ENCODE measurements at places on chromosomes 6 and 20.

- DNase-seq = no peak
- no peaks in the 10 kb centered on the region for H3K36me3 ChIP-seq
- peak overlapping the region; percentile 58 for H3K4me3 ChIP-seq
- H3K4me1 ChIP-seq = peaks cover 54% of the 10 kb centered on the region
- no peaks in the 10 kb centered on the region for H3K27me3 ChIP-seq
Measured at GRCh38 chr6:139540276-139540675, 165.8 kb upstream of the CITED2 start.

DNA sequence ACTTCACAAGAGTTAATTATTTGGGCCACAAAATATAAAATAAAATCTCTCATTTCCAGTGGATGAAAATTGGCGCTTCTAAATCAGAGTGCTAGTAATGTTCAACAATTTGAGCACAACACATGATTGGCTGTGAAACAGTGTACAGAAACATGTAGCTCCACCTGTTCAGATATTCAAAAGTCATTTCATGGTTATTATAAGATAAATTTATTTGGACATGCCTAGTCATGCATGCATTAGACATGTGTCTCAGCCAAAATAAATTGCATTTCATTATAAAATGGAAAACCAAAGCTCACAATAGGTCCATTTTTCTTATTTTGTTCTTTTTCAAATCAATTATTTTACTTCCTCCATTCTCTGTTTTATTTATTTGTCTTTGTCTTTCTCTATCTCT lies 374.8 kb downstream of the LMBRD1 start:
- no peaks in the 10 kb centered on the region for H3K36me3 ChIP-seq
- H3K4me3 ChIP-seq = no peak overlapping the region
- no peak for DNase-seq
- H3K27ac ChIP-seq = no peak overlapping the region
- H3K27me3 ChIP-seq = no peaks in the 10 kb centered on the region
- no peaks in the 10 kb centered on the region for H3K4me1 ChIP-seq

- H3K4me1 ChIP-seq = no peaks in the 10 kb centered on the region
- no peak overlapping the region for H3K4me3 ChIP-seq
- no peaks in the 10 kb centered on the region for H3K27me3 ChIP-seq
- no peaks in the 10 kb centered on the region for H3K36me3 ChIP-seq
- no peak for DNase-seq
Measured at GRCh38 chr6:135243871-135244796, 63.0 kb downstream of the MYB start.

GRCh38 chr6:143099647-143100046 lies 39.0 kb downstream of the AIG1 start:
- no peaks in the 10 kb centered on the region for H3K27me3 ChIP-seq
- no peak for DNase-seq
- no peaks in the 10 kb centered on the region for H3K36me3 ChIP-seq

DNA sequence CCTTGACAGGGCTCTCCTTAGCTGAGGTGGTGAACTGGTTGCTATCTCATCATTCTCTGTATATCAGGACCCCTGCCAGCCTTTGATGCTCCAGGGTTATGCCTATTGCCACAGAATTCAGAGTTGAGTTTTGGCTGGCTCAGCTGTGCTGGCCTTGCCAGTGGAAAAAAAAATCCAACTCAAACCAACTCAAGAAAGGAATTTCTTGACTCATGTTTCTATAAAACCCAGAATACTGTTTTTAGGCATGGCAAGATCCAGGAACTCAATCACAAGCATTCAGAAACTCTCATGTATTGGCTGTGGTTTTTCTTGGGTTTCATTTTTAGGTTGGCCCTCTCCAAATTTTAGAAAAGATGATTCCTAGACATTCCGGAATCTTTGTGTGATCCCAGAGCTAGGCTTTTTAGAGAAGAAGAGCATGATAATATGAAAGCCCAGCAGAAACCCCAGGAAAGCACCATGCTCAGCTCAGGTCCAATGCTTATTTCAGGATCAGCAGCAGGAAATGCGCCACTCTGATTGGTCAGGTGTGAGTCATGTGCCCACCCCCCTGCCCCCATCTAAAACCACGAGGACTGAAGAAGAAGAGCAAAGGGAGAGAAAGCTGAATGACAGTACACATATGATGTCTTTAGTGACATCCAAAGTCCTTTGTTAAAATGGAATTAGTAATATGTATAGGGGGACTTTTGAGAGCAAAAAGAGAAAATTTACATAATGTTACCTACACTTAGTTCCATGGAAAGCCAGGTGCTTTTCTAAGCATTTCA lies 122.9 kb downstream of the RNF144B start:
- no peak for DNase-seq
- H3K36me3 ChIP-seq = no peaks in the 10 kb centered on the region
- no peak overlapping the region for H3K27ac ChIP-seq
- H3K27me3 ChIP-seq = peaks cover 8% of the 10 kb centered on the region

- peaks cover 31% of the 10 kb centered on the region for H3K36me3 ChIP-seq
- DNase-seq = no peak
- peak overlapping the region; percentile 90 for H3K27ac ChIP-seq
- peaks cover 35% of the 10 kb centered on the region for H3K4me1 ChIP-seq
- H3K27me3 ChIP-seq = no peaks in the 10 kb centered on the region
- no peak overlapping the region for H3K4me3 ChIP-seq
Measured at GRCh38 chr6:27889628-27890444, 22.4 kb downstream of the OR2B2 start.

- no peak for DNase-seq
- H3K27me3 ChIP-seq = no peaks in the 10 kb centered on the region
- H3K4me1 ChIP-seq = no peaks in the 10 kb centered on the region
- no peaks in the 10 kb centered on the region for H3K36me3 ChIP-seq
Measured at GRCh38 chr6:64926051-64926450, 781.0 kb downstream of the EYS start.

GRCh38 chr6:443621-444159 lies 52.1 kb downstream of the IRF4 start:
- H3K4me1 ChIP-seq = peaks cover 33% of the 10 kb centered on the region
- no peaks in the 10 kb centered on the region for H3K27me3 ChIP-seq
- no peak overlapping the region for H3K27ac ChIP-seq
- peaks cover 2% of the 10 kb centered on the region for H3K36me3 ChIP-seq
- H3K4me3 ChIP-seq = no peak overlapping the region

DNA sequence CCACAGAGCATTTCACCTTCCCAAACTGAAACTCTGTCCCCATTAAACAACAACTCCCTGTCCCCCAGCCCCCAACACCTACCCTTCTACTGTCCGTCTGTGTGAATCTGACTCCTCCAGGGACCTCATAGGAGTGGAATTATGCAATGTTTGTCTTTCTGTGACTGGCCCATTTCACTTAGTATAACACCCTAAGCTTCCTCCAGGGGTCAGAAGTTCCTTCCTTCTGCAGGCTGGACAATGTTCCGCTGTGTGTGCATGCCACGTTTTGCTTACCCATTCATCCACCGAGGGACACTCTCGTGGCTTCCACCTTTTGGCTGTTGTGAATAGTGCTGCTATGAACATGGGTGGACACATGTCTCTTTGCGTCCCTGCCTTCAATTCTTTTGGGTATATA lies 37.6 kb upstream of the MPC1 start:
- peak overlapping the region; percentile 57 for H3K4me3 ChIP-seq
- peak overlapping the region; percentile 95 for H3K27ac ChIP-seq
- H3K4me1 ChIP-seq = peaks cover 60% of the 10 kb centered on the region

- H3K36me3 ChIP-seq = peaks cover 14% of the 10 kb centered on the region
- H3K4me3 ChIP-seq = peak overlapping the region; percentile 91
- peak overlapping the region; percentile 91 for H3K27ac ChIP-seq
- H3K27me3 ChIP-seq = no peaks in the 10 kb centered on the region
- peaks cover 65% of the 10 kb centered on the region for H3K4me1 ChIP-seq
Measured at GRCh38 chr6:145813285-145814034, 1.1 kb downstream of the FBXO30 start.

Data from central memory CD8-positive, alpha-beta T cell (primary cell).